ENCODE measurements at places on chromosomes 6 and 20.

- no peak for DNase-seq
These were observed 69.1 kb downstream of the CBLN4 start for GRCh38 chr20:55936209-55936595.

- no peak for DNase-seq
These were observed 187.0 kb downstream of the TSHZ2 start for GRCh38 chr20:53159160-53159559.

DNA sequence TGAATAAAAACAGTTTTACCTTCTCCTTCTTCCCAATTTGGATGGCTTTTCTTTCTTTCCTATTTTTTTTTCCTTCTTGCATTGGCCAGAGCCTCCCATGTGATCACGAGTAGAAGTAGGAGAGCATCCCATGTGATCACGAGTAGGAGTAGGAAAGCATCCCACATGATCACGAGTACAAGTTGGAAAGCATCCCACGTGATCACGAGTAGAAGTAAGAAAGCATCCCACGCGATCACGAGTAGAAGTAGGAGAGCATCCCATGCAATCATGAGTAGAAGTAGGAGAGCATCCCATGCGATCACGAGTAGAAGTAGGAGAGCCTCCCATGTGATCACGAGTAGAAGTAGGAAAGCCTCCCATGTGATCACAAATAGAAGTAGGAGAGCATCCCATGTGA is 218.6 kb downstream of the DLL1 start:
- no peak for DNase-seq

GRCh38 chr6:150813993-150814359 is 51.5 kb upstream of the MTHFD1L start:
- no peak for DNase-seq

GRCh38 chr6:90198758-90199425 is 97.8 kb downstream of the BACH2 start:
- no peak for DNase-seq

DNA sequence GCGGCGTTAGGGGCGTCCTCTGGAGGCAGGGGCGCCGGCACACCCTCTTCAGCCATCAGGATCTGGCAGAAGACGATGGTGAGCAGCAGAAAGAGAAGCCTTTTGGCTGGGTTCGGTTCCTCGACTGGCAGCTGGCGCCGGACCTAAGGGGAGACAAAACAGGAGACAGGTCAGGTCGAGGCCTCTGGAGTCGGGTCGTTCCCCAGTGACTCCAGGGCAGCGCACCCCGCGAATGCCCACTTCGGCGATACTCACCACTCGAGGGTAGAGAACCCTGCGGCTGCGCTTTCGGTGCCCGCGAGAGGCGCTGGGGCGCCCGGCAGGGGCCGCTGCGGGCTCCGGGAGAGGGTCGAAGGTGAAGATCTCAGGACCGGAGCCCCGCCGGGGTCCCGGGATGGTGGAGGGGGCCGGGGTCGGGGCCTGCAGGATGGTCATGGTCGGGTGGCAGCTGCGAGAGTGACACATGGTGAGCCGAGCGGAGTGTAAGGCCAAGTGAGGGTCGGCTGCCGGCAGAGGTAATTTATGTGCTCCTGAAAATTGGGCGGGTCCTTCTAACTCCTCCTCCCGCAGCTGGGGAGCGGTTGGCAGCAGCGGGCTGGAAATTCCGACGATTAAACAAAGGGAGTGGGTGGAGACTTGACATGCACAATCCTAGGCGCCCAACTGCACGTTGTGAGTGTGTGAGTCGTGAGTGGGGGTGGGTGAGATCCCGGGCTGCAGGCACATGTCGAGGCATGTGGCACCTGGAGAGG is at the start of gene IER3:
Gene IER3 (minus strand): TSS at position 494 of the 752 bp plus-strand sequence. CDS start 29 bp downstream, at position 465.
- peak; percentile 82 for DNase-seq

DNA sequence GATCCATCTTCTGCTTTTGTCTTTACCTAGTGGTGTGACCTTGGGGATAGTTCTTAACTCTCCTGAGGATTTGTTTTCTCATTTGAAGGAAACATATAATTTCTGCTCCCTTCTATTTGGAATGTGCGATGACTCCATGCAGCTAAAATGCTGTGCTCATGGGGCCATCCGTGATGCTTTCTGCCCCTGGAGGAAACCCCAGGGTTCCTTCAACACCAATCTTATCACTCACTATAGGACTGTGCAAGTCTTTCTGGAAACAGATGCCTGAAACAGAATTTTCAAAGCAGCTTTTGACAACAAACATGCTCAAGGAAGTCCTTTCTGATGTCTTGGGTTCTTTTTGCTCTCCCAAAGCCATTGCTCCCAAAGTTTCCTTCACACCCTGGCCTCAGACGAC is 128.8 kb upstream of the GGTLC1 start:
- DNase-seq = no peak

DNA sequence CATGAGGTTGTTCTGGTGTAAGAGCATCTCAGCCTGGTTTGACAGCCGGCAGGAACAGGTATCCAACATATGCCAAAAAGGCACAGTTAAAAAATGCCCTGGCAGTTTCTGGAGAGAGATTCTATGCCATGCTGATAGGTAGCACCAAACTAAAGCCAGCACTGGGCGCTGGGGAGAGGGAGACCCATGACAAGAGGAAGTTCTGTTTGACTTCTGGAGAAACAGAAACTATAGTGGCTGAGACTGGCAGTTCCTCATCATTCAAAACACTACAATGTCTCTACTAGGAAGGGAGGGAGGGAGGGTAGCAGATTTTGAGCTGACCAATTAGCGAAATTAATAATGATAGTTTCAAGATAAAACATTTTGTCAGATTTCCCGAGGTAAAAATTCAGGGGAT is 174.1 kb downstream of the ADAT2 start:
- no peak for DNase-seq

DNA sequence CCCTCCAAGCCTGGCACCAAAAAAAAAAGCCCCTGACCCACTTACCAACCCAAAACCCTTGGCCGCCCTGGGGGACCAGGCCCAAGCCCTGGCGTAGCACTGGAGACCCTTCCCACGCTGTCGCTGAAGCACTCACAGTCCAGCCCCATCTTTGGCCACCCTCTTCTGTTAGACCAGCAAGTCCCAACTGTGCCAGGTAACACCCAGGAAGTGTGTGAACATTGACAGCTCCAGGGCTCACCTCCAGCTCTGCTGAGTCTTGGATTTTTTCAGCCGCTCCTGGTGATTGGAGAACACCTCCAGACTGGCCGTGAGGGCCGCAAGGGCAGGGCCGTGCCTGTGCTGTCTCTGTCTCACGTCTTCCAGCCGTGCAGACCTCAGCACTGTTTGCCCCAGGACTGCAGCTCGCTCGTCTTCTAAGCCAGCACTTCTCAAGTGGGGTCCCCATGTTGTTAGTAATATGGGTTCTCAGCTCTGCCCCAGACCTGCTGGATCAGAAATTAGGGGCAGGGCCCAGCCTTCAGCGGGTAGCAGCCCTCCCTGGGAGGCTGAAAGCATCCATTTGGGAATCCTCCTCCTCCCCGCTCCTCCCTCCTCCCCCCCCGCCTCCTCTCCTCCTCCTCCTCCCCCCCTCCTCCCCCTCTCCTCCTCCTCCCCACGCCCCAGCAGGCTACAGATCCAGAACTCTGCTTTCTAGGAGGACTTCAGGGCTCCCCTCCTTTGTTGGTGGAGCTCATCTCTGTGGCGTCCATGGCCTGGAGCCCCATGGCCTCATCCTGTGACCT is 18.1 kb downstream of the NPEPL1 start:
- no peak for DNase-seq

GRCh38 chr6:169424821-169425240 is 171.2 kb upstream of the THBS2 start:
- DNase-seq = no peak

GRCh38 chr6:130152908-130153510 is 69.7 kb downstream of the SAMD3 start:
- DNase-seq = no peak

DNA sequence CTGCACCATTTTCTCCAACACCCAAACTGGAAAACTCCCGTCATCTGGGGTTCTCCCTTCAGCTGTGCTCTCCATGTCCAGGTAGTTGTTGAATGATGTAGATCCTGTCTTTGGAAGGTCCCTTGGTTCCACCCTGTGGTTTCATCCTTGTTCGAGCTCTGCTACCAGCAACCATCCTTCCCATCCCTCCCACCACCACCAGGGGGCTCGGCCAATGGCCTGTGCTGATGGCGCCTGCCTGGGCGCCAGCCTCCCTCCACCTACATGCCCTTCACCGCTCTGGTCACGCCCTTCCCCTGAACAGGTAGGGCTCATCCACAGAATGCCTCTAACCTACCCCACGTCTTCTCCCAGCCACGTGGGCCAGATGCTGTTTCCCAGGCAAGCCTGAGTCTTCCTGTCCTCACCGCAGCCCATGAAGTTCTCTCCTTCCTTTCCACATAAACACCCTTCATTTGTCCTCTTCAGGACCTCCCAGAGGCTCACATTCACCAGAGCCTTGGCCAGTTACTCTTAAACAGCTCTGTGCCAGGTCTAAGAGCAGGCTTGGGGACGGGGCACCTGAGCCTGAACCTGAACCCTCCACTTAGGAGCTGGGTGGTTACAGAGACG is 75.1 kb upstream of the DUSP22 start:
- DNase-seq = no peak

- no peak for DNase-seq
These were observed 115.5 kb downstream of the TNFAIP3 start for GRCh38 chr6:137982418-137983189.

DNA sequence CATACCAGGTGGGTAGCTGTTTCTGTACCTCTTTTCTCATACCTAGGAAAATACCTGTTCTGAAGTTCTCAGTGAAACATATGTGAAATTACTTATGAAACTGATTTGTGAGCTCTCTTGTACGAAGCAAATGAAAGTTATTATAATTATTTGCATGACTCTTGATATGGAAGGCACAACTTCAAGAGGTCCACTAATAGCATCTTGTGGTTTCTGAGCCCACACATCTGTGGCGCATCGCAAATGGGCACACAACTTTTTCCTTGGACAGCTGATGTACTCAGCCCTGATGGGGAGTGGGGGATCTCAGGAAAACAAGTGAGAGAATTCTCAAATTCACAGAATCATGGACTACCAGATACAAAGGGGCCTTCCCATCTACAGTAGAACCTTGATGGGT is 432.3 kb downstream of the CD83 start:
- no peak for DNase-seq

GRCh38 chr6:36851149-36851614 is 11.9 kb upstream of the CPNE5 start:
- DNase-seq = peak; percentile 43

DNA sequence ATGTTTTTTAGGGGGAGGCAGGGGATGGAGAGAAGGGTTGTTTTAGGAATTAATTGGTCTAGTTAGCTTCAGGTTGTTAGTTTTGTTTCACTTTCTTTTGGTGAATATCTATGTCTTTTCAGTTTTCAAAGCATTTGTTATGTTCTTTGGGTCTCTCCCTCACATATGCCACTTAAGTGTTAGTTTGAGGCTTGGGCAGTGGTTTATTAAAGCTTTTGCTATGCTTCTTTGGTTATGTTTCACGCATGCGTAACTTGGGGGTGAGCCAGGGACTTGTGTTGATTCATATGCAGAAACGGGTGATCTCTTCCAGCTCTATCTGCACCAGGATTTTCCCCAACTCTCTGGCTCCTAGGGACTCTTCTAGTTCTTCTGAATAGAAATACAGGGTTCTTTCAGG is 11.4 kb upstream of the MMS22L start:
- no peak for DNase-seq

Data from fibroblast of skin of left biceps (primary cell).